Muscle of arm (tissue), 14 donors: ENCODE measurements at places on chromosomes 16 and 17. TPM values are rescaled to one million over a fixed set of nuclear protein-coding genes. Genes with fewer than 3 reads are reported as not detected.

DNA sequence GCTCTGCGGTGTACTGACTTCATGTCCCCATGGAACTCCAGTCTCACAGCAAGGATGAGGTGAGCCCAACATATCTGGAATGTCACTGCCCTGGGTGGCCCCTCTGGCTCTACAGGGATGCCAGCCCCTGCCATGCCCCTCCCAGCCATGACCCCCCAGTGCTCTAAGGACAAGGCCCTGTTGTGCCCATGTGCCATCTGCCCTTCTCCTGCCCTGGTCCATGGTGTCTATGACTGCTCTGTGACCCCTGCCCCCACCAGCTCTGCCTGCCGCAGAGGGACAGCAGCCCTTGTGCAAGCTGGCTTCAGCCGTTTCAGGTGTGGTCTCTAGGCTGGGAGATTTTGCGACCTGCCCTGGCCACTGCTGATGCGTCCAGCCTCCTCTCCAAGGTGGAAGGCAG lies 40.3 kb downstream of the TK2 start:
- no peak for DNase-seq

DNA sequence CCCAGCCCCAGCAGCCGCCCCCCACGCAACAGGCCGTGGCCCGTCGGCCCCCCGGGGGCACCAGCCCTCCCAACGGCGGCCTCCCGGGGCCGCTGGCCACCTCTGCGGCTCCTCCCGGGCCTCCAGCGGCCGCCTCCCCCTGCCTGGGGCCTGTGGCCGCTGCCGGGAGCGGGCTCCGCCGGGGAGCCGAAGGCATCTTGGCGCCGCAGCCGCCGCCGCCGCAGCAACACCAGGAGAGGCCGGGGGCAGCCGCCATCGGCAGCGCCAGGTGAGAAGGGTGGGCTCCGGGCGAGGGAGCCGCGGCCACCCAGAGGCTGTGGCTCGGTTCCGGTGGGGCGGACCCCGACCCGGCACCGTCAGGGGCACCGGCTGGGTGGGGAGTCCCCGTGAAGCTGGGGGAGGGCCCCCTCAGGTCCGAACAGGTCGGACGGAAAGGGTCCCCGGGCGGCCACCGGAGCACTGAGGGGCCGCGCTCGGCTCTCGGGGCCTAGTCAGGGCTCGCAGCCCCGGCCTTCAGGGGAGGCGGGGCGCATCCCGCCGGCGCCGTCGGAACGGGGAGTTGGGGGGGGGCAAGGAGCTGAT lies 583 bp downstream of the ATXN2L start:
- no peak for DNase-seq

- no peak for DNase-seq
Measured at GRCh38 chr17:17929655-17930380, 42.4 kb downstream of the TOM1L2 start.

DNA sequence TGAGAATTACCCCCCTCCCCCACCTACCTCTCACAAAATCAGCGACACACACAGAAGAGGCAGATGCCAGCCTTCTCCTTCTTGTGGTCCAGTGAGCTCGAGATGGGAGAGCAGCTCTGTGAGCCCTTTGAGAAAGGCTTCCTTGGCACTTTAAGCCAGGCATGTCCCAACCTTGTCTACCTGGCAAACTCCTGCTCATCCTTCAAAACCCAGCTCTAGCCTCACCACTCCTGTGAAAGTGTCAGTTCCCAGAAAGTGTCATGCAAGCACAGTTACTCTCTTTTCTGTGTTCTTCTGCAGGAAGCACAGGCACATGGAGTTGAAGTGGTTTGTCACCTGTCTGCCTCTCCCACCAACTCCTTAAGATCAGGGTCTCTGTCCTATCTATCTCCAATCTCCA lies 1.6 kb downstream of the TMEM98 start:
- no peak for DNase-seq

Gene CLEC10A
- not detected for polyA plus RNA-seq

Gene NXN
- 52.4 TPM for polyA plus RNA-seq

Gene C16orf78
- not detected for polyA plus RNA-seq

GRCh38 chr17:81543339-81543675 lies 8.8 kb downstream of the FAAP100 start:
- no peak for DNase-seq
